ENCODE measurements at places on chromosomes 2 and 18.

DNA sequence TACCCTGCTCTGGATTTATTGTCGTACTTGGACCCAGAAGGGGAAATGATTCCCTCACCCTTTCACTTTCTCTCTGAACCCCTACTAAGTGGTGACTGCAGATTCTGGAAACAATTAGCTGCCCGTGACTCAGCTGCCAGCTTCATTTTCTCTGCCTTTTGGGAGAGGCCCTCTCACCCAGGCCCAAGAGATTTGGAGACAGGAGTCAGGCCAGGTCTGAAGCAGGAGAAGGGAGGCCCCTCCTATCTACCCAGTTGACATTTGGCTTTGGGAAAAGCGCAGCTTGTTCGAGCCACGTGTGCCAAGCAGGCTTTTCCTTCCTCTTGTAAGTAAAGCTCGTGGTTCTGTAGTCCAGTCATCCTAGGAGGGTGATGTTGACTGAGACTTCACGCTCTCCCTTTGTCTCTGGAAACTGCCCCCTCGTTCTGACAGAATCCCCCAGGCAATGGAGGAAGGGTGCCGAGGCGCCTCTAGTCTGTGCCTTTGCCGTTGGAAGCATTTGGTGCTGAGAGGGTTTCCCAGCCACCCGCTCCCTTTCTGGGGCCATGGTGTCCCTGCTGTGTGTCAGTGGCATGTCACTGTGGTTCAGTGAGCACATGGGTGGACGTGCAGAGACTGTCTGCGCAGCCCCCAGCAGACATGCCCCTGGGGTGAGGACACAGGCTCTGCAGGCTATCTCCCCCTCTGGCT is 8.6 kb downstream of the OXER1 start:
- DNase-seq: peak; percentile 6

- no peak for DNase-seq
Measured at GRCh38 chr18:55893948-55894347, 306.0 kb upstream of the TCF4 start.

DNA sequence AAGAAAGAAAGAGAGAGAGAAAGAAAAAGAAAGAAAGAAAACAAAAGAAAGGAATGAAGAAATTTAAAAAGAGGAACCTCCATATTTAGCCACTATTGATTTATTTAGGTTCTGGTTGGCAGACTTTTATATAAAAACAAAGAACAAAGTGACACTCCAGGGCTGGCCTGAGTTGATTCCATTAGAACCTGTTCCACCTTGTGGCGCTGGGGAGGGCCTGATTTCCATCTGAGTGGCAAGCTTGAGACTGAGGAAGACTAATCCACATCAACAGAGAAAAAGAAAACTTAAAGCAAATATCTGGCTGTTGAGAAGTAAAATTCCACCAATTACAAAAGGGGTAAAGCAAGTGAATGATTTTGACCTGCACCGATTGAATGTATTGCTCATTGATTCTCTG is 345.3 kb downstream of the EN1 start:
- DNase-seq: no peak

- DNase-seq: no peak
Measured at GRCh38 chr18:76449111-76449453, 46.0 kb downstream of the ZNF516 start.
